Activated naive CD8-positive, alpha-beta T cell treated with anti-CD3 and anti-CD28 coated beads for 36 hours (primary cell): ENCODE measurements at places on chromosomes 12 and 14. TPM values are rescaled to one million over a fixed set of nuclear protein-coding genes. Genes with fewer than 3 reads are reported as not detected.

The TAS2R46 gene
- total RNA-seq: 0.48 TPM

The TCL1B gene
- not detected for total RNA-seq

DNA sequence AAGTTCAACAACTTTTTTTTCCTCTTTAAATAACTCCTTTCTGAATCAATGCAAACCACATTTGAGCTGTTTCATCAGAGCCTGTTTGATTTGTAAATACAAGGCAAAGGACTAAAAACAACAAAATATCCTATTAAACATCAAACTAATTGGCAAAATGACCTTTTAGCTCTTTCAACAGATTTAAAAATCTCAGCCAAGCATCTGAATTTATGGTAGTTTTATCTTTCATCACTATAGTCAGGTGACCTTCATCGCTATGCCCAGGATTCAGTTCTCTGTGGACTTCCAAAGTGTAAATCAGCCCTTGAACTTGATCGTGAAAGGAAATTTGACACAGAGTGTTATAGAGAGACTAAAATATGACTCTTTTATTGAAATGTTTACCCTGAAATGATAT, 1554.5 kb upstream of the FLRT2 start:
- no peak for DNase-seq

The MDM1 gene
- total RNA-seq: 22.2 TPM

DNA sequence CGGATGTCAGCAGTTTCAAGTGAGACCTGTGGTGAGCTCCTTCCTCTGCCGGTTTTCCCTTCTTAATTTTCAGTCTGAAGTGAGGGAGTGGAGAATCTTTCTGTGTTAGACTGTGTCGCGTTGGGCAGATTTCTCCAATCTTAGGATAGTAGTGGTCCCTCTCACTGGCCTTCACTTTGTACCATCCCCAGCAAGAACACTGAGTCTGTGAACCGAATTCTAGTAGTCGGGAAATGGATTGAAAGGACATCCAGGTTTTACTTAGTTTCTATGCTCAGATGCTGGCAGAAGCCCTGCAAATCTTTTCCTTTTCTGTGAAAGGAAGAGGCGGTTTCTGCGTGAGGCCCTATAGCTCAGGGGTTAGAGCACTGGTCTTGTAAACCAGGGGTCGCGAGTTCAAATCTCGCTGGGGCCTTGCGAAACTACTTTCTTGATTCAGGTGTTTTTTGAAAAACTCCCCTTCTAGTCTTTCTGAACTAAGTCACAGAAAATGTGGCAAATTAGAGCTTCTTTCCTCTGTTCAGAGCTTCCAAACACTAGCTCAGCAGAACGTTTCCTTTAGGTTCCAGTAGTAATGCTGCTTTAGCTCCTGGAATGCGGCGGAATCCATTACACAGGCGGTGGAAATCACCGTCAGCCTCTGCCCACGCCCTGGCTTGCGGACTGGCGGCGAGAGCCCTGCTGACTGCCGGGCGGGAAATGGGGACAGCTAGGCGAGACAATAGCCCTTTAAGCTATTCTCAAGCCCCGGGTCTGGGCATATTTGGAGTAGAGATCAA, 2.8 kb upstream of the RNASE4 start:
- peak; percentile 82 for DNase-seq

- no peak for DNase-seq
These were observed 34.3 kb downstream of the DHRS2 start for GRCh38 chr14:23670481-23670880.

- no peak for DNase-seq
These were observed 127.5 kb downstream of the PAPOLA start for GRCh38 chr14:96629558-96630222.

DNA sequence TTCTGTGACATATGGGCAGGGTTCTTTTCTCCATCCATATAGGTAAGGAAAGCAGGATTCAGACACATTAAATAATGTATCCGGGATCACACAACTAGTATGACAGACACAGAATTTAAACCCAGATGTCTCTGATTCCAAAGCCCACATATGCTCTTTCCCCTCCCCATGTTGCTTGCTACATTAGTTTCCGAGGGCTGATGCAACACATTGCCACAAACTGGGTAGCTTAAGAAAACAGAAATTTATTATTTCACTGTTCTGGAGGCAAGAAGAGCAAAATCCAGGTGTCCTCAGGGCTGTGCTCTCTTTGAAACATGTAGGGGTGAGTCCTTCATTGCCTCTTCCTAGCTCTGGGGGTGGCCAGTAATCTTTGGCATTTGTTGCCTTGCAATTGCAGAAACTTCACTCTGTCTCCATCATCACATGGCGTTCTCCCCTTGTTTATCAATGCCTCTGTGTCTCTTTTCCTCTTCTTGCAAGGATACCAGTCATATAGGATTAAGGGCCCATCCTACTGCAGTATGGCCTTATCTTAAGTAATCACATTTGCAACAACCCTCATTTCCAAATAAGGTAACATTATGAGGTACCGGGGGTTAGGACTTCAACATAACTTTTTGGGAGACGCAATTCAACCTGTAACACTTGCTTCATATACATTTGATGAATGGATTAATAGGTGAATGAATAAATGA, 83.0 kb upstream of the CCND2 start:
- DNase-seq: no peak

DNA sequence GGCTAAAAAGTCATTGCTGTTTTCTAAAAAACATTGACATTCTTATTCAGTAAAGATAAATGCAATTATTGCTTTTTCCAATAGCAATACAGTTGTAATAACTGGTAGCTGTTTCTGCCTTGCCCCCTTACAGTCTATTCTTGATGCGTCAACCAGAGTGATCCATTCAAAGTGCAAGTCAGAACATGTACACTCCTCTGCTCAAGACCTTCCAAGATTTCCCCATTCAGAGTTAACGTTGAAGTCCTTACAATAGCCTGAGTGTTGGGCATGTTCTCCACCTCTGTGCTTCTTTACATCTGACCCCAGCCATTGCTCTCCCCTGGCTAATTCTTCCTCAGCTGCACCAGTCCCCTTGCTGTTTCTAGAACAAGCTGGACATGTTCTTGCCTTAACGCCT, 24.3 kb downstream of the VRK1 start:
- no peak for DNase-seq

The KLRC2 gene
- total RNA-seq: 0.82 TPM

DNA sequence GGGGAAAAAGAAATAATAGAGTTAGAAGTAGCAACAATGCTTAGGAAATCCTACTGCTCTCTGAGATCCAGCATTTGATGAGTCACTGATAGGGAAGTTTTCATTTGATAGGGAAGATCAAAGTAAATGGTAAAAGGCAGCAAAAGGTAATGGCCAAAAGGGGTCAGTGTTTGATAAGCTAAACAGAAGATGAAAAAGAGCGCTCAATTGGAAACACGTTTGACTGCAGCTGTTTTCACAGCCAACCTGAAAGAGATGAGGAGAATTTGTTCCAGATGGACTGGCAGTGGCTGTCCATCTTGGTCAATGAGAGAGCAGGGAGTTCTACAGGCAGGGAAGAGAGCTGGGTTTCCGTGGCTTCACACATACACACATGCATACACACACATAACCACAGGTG, 264.2 kb downstream of the TMEM132C start:
- no peak for DNase-seq

GRCh38 chr12:51620448-51620847, 29.4 kb downstream of the SCN8A start:
- DNase-seq: no peak

GRCh38 chr12:1606021-1606622, 11.7 kb upstream of the FBXL14 start:
- DNase-seq: peak; percentile 80

- no peak for DNase-seq
These were observed 46.9 kb upstream of the MDM1 start for GRCh38 chr12:68378872-68379606.

- no peak for DNase-seq
These were observed 98.8 kb downstream of the B4GALNT3 start for GRCh38 chr12:558580-558979.

DNA sequence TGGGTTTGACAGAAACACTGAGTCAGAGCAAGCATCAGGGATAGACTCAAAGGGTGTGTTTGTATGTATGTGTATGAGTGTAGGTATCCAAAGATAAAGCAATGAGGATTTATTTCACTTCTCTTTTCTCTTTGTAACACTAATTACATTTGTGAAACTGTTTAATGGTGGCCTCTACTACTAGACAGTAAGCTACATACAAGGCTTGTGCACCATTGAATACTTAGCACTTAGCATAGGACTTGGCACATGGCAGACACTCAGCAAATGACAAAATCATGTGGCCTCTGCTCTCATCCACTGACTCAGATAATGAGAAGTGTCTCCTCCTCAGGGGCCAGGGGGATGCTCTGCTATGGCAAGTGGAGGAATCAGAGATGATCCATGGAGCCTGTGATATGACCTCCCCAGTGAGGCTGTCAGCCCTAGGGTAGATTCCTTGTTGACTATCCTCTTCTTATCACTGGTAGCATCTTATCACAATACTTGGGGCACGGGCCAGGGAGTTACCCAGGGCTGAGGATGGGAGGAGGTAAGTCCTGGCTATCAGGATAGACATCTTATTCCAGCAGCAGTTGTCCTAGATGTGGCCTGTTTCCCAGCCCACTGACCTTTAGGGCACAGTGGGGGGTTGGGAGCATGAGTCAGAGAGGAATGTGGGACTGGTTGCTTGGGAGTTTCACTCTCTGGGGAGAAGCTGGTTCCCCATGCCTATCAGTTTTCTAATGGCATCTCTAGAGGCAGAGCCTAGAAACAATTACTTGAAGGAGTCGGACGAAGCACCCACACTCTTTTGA, 71.2 kb upstream of the HOXC13 start:
- no peak for DNase-seq

DNA sequence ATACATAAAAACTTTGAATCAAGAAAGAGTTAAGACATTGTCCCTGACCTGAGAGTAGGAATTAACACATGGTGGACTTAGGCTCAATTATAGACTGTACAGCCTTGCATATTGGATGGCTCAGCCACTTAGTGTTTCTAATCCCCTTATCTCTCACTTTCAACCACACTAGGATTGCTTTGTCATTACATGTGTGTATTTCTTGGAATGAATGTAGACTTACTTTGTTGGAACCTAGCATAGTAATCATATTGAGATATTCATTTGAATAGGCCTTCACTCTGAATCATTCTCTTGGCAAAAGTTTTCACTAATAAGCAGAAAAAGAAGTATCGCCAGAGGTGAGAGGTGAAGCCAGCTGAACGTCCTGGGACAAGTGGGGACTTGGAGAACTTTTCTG, 1973.9 kb upstream of the FLRT2 start:
- no peak for DNase-seq

DNA sequence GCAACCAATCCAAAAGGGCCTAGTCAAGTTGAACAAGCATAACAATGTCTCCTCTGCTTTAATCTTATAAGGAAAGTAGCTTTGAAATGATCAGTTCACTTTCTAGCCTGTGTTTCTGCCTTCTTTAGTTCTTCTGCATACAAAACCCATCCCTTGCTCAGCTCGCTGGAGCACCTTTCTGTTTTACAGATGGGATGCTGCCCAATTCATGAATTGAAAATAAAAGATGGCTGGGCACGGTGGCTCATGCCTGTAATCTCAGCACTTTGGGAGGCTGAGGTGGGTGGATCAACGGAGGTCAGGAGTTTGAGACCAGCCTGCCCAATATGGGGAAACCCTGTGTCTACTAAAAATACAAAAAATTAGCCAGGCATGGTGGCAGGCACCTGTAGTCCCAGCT, 4.5 kb upstream of the RFC5 start:
- no peak for DNase-seq

The AEBP2 gene
- 60.3 TPM for total RNA-seq

The JAG2 gene
- total RNA-seq: 2.3 TPM

- DNase-seq: no peak
These were observed 725 bp downstream of the RIMBP2 start for GRCh38 chr12:130715150-130715997.

- DNase-seq: no peak
These were observed 1.5 kb upstream of the FZD10 start for GRCh38 chr12:130160711-130161231.

DNA sequence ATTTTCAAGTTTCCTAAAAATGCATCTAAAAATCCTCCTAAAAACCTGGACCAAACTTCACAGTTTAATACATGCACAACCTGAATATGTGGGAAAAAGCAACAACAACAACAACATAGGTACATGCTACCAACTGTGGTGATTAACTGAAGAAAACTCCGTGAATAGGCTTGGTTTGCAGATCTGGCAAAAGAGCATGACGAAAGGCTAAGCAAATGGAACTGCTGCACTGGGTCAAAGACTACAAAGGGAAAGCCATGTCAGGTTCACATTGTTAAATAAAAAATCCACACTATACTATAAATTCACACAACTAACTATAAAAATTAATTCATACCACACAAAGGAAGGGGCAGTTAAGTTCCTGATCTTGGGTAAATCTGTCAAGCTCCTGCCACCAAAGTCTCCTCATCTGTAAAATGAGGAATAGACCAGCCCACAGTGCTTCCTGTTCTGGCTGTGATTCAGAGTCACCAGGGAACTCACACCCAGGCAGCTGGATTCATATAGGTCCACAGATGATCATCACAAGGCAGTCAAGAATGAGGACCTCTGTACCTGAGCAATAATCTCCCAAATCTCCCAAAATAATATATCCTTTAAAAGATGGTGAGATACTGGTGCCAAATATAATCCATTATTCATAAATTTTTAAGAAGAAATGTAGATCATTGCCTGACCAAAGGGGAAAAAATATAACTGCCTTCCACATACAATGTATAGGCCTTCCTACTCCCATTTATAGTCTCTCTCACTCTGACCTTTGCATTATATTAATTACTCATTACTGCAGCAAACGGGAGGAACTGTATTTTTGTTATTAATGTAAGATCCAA, 7.0 kb downstream of the CORO1C start:
- DNase-seq: no peak

DNA sequence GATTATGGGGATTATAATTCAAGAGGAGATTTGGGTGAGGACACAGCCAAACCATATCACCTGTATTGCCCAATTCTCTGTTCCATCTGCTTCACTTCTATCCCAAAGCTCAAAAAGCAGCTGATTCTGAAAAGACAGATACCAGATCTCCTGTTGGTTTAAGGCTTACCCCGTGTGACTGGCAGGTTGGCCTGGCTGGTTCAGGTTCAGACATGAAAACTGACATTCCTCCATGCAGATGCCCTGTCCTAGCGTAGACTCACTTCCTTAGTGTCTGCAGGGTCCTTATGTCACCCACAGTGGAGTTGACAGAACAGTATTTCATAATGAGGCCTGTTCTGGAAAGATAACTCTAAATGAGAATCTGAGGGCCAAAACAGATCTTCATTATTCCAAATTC, 61.1 kb upstream of the FLRT2 start:
- no peak for DNase-seq

The AQP6 gene
- not detected for total RNA-seq

DNA sequence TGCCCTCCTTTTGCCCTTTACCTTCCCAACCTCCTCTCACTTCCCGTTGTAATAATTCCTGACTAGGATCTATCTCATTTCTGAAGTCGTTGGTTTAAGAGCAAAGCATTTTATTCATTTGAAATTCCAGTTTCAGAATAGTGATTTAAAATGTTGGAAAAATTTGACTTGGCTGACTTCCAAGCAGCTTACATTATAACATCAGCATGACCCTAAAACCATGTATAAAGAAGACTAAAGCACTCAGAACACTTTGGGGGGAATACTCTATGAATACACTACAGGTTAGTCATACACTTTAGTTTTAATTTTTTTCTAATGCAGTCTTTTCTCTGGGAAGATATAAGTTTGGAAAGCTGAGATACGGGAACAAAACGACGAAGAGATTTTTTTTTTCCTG, 161.1 kb downstream of the BTG1 start:
- DNase-seq: no peak

The ASPG gene
- total RNA-seq: not detected

GRCh38 chr14:96442355-96442754, 50.4 kb downstream of the AK7 start:
- DNase-seq: no peak
